Activated T-helper 2 cell treated with anti-CD3 and anti-CD28 coated beads, Interferon-gamma antibody, Interleukin-2, Interleukin-4, amounts not matched to agents 10 μg/mL and 5 μg/mL and 100 μg/mL, durations not matched to agents 14 hours and 24 hours and 36 hours (primary cell): ENCODE measurements at places on chromosomes 6 and 20.

GRCh38 chr20:35710039-35710438 is 10.8 kb downstream of the ROMO1 start:
- DNase-seq = no peak

GRCh38 chr20:50272030-50272723 is 81.5 kb downstream of the CEBPB start:
- DNase-seq = no peak

GRCh38 chr20:1415667-1416468 is 23.0 kb upstream of the FKBP1A start:
- DNase-seq = no peak

DNA sequence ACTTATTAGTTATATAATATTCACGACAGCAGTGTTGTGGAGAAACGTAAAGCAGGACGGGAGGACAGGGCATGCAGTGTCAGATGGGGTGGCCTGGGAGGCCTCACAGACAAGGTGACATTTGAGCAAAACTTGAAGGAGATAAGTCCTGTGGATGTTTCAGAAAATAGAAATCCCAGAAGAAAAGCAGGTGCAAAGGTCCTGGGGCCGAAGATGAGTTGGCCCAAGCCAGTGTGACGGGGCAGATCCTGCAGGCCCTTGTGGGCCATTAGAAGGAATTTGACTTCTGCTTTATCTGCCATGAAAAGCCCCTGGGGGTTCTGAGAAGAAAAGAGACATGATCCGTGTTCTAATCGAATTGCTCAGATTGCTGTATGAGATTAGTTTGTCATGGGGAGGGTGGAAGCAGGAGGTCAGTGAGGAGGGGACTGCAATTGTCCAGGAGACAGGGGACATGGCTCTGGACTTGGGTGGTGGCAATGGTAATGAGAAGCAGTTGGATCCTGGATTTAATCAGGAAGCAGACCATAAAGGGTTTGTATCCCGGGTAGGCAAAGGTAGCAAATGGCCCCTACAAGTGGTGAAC is 437.4 kb upstream of the SULF2 start:
- no peak for DNase-seq

DNA sequence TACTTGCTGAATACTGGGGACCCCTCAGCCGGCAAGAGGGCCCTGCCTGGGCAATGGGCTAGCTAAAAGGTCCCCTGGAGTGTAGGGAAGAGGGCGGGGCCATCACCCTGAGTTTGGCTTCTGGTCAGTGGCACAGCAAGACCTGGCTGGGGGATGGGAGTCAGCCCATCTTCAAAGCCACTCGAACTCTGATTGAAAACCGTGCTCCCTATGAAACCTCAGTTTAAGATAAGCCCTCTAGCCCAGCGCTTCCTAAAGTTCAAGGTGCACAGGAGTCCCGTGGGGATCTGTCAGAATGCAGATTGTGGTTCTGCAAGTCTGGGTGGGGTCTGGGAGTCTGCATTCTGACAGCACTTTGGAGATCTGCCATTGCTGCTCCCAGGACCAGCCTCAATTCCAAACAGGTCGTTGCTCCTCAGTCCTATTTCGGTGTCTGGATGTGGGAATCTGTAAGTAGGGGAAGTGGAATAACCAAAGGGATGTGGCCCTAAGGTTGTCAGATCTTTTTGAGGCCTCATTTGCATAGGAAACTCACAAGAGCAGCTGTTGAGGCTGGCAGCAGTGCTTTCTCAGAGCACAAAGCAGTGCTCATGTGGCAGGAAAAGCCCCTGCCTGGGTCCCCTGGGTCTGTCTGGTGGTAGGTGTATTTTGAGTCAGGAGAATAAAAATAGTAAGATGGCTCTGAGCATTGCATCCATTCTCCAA is 85.3 kb upstream of the SCP2D1 start:
- no peak for DNase-seq

DNA sequence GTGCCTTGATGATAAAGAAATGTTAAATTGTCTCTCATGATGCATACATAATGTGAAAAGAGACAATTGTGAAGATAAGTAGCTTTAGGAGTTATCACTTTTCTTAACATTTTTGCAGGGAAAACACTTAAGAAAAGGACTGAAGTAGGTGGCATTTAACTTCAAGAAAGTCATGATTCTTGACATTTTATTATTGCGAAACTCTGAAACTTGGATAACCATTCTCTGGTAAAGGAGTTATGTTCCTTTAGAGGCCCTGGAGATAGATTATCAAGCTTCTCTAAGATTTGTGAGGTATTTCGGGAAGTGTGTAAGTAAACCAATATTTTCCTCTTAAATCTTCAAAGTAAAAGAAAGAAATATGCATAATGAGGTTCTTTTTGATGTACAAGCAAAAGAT is 38.5 kb downstream of the HTR1B start:
- no peak for DNase-seq

- DNase-seq = peak; percentile 24
Measured at GRCh38 chr6:104940893-104941728, 15.8 kb upstream of the LIN28B start.

DNA sequence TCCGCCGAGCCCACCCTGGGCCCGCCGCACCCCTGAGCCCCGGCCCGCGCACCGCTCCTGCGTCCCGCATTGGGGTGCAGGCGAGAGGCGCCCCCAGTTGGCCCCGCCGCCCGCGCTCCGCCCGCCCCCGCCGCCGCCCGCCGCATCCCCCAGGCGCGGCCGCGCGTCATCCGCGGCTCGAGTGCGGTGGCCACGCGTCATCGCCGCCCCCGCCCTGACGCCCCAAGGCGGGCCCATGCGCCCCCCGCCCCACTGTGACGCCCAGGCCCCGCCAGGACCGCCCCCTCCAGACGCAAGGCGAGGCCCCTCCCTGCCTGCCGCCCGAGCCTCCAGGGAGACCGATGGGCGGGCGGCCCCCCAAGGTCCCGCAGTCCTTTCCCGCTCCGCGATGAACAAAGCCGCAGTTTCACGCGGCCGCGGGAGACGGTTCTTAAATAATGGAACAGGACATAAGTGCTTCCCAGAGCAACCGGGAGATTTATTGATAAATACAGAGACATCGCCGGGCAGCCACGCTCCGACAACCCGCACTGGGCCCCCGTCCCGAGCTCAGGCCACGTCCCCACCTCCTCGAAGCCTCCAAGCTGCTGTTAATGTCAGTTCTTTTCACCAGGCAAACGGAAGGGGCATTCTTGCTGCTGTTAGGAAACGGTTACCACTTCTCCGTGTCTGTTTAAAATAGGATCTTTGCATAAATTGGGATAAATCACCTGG is at the start of gene ANKRD60:
TSS of gene ANKRD60 (minus strand) at position 170 of the 714 bp plus-strand sequence. CDS start at position 170, 0 bp downstream.
- DNase-seq = no peak

DNA sequence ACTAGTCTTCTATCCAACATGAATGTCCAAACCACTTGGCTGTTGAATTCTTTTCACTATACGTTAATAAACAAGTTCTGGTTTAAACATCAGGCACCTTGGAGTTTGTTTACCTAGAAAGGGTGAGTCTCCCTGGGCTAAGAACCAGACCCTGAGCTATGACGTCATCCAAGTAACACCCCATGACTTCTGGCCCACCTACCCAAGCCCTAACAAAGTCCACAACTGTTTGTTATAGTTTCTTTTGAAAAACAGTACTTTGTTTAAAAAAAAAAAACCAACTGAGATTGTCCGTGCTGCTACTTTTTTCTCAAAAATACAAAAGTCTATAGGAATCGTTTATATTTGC is 146.9 kb upstream of the BEND6 start:
- no peak for DNase-seq

GRCh38 chr20:33859157-33859695 is 48.1 kb downstream of the CHMP4B start:
- DNase-seq = peak; percentile 48

- no peak for DNase-seq
Measured at GRCh38 chr6:36515844-36516243, 31.4 kb downstream of the STK38 start.

DNA sequence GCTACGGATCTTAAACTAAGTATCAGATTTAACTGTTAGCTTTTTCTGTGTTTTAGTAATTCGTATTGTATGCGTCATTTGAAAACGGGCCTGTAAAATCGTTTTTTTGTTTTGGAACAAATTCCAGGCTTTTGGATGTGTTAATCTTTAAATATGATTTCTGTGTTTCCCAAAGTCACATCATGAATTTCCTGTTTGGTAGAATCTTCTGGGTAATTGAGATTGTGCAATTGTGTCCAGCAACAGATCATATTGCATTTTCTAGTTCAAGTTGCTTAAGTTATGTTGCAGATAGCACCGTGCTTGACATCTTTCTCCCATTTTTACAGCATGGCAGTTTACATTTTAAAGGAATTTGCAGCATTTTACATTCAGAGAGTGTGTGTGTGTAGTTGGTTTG is 1.9 kb downstream of the MAPK14 start:
- DNase-seq = no peak

DNA sequence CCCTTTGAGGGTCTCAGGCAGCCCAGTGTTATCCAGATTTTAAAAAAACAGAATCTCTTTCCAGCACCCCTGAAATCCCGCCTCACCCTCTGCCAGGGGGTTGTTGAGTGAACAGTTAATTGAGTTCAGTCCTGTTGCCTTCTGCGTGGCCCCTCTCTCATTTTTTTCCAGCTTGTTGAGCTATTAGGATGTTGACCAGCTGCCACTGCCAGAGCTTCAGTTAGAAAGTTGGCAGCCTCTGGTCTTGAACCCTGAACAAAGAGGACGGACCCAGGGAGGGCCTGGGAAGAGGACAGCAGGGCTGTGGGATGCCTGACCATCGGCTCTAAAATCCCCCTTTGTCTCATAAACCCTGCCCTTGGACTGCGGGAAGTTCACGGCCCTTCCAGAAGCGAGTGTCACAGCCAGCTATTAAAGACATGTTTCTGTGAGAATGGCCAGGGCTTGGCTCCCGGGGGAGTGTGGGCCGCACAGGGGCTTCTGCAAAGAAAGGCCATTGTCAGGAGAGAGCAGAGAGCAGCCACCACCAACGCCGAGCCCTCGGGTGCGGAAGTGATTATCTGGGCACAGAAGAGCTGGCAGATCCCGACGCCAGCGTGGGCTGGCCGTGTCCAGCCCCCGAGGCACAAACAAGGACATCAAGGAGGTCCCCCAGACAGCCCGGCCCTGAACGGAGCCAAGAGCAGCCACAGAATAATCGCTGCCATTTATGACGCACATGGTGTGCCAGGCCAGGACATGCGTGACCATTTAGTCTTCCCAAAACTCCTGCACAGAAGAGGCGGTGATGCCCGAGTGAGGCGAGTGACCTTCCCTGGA is 189.0 kb downstream of the ANKRD60 start:
- no peak for DNase-seq

DNA sequence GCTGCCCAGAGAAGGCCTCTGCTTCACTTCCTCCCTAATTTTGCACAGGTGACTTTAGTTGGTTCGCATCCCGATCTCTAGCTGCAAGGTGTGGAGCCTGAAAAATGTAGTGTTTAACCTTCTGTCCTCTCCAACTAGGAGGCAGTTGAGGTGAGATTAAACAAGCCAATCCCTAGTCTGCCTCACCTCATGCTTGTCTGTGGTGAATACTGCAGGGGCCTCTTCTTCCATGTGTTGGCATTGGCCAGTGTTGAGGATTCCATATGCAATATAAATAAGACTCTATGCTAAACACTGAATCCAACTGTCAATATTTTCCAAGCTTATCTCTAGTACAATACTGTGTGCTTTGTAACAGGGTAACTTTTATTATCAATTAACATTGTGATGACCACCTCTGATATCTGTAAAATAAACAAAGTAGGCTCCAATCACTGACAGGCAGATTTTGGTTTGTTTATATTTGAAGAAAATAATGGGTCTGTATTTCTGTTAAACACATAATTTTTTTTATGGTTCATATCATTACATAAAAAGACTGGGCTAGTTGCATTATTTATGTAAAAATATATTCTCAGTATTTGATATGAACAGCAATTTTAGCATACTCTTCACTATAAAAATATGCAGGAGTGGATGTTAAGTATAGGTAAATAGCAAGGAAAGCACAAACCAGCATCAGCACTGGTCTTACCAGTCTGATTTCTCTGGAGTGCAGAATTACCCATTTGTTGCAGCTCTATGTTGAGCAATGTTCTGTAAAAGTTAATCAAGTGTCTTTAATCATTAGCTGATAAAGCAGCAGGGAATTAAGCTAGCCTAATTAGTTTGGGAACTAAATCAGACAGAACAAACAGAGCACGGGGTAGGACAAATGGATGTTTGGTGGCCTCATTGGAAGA is 74.0 kb downstream of the ANKRD6 start:
- DNase-seq = no peak
